Sigmoid colon (tissue), 7 donors: ENCODE measurements at places on chromosomes 16 and 17. TPM values are rescaled to one million over a fixed set of nuclear protein-coding genes. Genes with fewer than 3 reads are reported as not detected.

GRCh38 chr17:41421116-41421515 is 3.3 kb downstream of the KRT37 start:
- H3K4me1 ChIP-seq, result peaks cover 12% of the 10 kb centered on the region
- no peaks in the 10 kb centered on the region for H3K27me3 ChIP-seq
- H3K4me3 ChIP-seq, result no peak overlapping the region
- DNase-seq, result no peak
- no peaks in the 10 kb centered on the region for H3K36me3 ChIP-seq

DNA sequence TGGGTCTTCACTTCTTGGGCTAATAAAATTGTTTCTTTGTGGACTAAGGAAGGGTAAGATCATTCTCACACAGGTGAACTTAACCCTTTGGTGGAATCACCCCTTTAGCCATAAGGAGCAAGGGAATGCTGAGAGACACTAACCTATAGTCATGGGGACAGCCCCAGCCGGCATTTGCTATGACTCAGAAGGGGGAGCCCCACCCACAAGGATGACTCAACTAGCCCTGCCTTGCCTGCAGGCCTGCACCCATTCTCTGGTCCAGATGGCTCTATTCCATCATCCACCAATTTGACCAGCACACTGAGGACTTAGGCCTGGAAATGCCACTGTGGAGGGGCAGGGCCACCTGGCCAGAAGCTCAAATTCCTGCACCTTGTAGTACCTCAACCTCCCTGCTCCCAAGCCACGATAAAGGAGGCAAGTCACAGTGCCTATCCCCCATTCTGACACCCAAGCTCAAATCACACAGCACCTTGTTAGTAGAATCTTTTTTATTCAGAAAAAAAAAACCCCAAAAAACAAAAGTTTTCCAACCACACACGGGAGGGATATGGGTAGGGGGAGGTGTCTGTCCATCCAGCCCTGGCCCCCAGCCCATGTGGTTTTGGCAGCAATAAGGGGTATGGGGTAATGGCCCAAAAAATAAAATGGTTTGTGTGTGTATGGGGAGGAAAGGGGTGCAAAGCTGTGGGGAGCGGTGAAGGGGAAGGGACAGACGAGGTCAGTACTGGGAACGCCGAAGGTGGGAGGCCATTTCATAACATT is 3.0 kb downstream of the PFN1 start:
- peak overlapping the region; percentile 99 for H3K27ac ChIP-seq
- H3K4me3 ChIP-seq, result peak overlapping the region; percentile 80
- H3K36me3 ChIP-seq, result peaks cover 27% of the 10 kb centered on the region
- no peaks in the 10 kb centered on the region for H3K27me3 ChIP-seq
- peak; percentile 93 for DNase-seq

GRCh38 chr17:68179236-68179925 is 68.5 kb upstream of the AMZ2 start:
- no peaks in the 10 kb centered on the region for H3K4me1 ChIP-seq
- no peak for DNase-seq
- no peaks in the 10 kb centered on the region for H3K36me3 ChIP-seq
- H3K4me3 ChIP-seq, result no peak overlapping the region
- no peaks in the 10 kb centered on the region for H3K27me3 ChIP-seq

GRCh38 chr17:62478424-62478879 is at the start of gene TLK2:
TSS of gene TLK2 (plus strand) at chr17:62478825. CDS start at chr17:62481126, 2,301 bp downstream.
- peak within 1 kb of the TSS; percentile 96 for H3K27ac ChIP-seq
- peak within 1 kb of the TSS; percentile 83 for H3K4me3 ChIP-seq
- H3K27me3 ChIP-seq, result no peaks in the 10 kb centered on the region
- H3K4me1 ChIP-seq, result peaks cover 31% of the 10 kb centered on the region
- peak; percentile 91 for DNase-seq

- peaks cover 54% of the 10 kb centered on the region for H3K4me1 ChIP-seq
- no peaks in the 10 kb centered on the region for H3K27me3 ChIP-seq
- H3K4me3 ChIP-seq, result peak overlapping the region; percentile 39
- H3K36me3 ChIP-seq, result peaks cover 14% of the 10 kb centered on the region
- DNase-seq, result peak; percentile 72
Observed at GRCh38 chr17:7582396-7583252, 1.0 kb upstream of the MPDU1 start.

- H3K4me1 ChIP-seq, result peaks cover 17% of the 10 kb centered on the region
- H3K27me3 ChIP-seq, result no peaks in the 10 kb centered on the region
- H3K27ac ChIP-seq, result no peak overlapping the region
- H3K4me3 ChIP-seq, result no peak overlapping the region
- no peaks in the 10 kb centered on the region for H3K36me3 ChIP-seq
Observed at GRCh38 chr17:77147357-77147801, 6.6 kb downstream of the SEC14L1 start.

- H3K27ac ChIP-seq, result peak overlapping the region; percentile 69
- H3K4me1 ChIP-seq, result peaks cover 32% of the 10 kb centered on the region
- no peak overlapping the region for H3K4me3 ChIP-seq
Observed at GRCh38 chr16:17412791-17413190, 58.0 kb downstream of the XYLT1 start.

DNA sequence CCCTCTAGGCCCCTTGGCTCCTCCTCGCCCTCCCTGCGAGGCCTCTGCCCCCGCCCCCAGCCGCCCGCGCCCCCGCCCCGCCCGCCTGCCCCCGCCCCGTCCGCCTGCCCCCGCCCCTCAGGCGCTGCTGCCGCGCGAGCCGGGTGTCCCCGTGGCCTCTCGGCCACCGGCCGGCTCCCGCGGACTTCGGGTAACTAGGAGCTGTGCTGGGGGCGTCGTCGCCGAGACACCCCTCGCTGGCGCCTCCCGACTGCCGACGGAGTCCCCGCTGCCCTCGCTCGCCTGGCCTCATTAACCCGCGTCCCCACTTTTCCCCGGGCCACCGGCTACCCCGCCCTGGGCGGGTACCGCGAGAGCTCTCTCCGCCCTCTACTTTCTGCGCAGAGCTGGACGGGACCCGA is at the start of gene TLCD1:
TSS of gene TLCD1 (minus strand) at position 8 of the 401 bp plus-strand sequence. CDS start 136 bp downstream, outside the sequence.
- H3K4me1 ChIP-seq, result peaks cover 39% of the 10 kb centered on the region
- peak within 1 kb of the TSS; percentile 75 for H3K4me3 ChIP-seq
- H3K27ac ChIP-seq, result peak within 1 kb of the TSS; percentile 97
- peak; percentile 82 for DNase-seq
- H3K27me3 ChIP-seq, result no peaks in the 10 kb centered on the region

DNA sequence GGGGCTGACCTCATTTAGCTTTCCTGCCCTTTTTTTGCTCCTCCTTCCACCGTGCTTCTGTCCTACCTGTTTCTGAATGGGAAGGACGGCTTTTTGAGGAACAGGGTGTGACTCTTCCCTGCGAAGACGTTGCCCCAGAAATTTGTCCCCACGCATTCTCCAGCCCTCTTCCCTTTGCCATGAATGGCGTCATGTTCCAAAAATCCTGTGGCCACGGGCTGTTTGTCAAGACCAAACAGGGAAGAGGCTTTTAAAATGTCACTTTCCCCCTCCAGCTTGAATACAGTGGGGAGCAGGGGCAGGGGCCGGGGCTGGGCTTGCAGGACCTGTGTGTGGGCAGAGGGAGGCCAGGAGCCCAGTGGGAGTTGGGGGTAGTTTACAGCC is 13.9 kb downstream of the MPRIP start:
- no peaks in the 10 kb centered on the region for H3K36me3 ChIP-seq
- no peaks in the 10 kb centered on the region for H3K27me3 ChIP-seq
- peaks cover 71% of the 10 kb centered on the region for H3K4me1 ChIP-seq
- peak; percentile 63 for DNase-seq

GRCh38 chr17:62701706-62702085 is 74.2 kb downstream of the MRC2 start:
- H3K27ac ChIP-seq, result no peak overlapping the region
- H3K36me3 ChIP-seq, result no peaks in the 10 kb centered on the region
- no peak overlapping the region for H3K4me3 ChIP-seq
- no peaks in the 10 kb centered on the region for H3K4me1 ChIP-seq

TP53TG3 gene
- total RNA-seq, result not detected

SPATA2L gene
- 12.6 TPM for total RNA-seq

RAD51C gene
- total RNA-seq, result 16.8 TPM

EFCAB13 gene
- 16.1 TPM for total RNA-seq

GPS2 gene
- 84.2 TPM for total RNA-seq

DPEP3 gene
- 0.27 TPM for total RNA-seq

USP43 gene
- under 0.01 TPM for total RNA-seq
